Natural killer cell (primary cell): ENCODE measurements at places on chromosomes 7 and 10.

DNA sequence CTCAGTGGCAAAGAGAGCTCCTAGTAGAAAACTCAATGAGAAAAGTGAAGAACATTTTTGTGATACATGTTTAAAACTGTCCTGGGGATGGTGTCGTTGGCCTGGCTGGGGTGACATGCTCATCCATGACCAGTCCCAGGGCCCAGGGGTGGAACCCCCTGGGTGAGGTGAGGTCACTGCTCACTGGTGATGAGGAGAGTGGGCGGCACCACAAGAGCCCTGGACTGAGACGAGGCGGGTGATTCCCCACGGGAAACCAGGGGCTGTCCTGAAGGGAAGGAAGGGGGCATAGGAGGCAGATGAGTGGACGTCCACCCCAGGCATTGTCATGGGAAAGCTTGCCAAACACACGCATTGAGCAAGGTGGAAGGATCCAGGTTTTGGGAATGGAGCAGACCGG is 54.6 kb downstream of the HTR5A start:
- DNase-seq = no peak

DNA sequence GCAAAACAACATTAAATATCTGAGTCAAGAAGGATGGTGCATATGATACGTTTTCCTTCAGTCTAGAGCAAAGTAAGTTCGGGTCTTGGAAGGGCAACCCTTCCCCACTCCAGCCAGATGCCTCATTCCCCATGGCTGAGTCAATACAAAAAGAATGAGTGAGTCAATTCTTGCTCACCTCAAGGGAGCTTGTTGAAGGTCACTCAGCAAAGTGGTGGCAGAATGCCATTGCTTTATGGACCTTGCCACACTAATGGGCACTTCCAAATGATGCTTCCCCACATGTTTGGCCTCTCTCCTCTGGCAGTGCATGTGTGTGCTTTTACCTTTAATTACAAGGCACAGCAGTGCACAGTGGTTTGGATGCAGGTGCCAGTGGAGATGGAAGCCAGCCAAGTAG is 296.5 kb downstream of the SORCS3 start:
- no peak for DNase-seq

GRCh38 chr10:7561216-7561893 is 105.4 kb downstream of the ITIH5 start:
- DNase-seq = no peak

DNA sequence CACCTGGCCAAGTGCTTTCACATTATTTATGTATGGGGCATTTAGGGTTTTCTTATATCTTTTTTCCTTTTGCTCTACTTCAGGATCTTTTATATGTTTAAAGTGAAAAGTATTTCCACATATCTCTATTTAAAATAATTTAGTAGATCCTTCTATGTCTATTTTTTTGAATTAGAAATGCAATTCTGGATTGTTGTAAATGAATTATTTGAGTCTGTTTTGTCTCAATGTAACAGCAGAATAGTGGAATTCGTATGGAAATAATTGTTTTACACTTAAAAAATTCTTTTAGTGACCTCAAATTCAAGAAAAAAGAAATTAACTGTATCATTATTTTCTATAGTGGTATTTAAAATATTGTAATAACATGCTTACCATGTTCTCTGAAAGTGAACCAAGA is 126.5 kb upstream of the HDAC9 start:
- no peak for DNase-seq

DNA sequence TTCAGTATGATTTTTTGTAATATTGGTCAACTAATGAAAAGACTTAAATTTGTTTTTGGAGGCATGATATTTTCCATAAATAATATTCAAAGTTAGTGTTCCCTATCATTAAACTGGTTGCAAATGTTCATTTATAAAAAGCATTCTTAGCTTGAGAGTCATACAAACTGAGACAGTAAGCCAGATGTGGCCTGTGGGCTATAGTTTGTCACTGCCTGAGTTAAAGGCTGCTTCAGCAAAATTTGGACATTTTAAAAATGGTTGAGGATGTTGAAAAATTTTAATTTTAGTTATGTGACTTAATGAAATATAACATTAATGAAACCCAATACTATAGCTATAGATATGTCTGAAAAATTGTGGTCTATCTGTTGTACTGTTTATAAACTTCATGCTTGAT is 180.2 kb upstream of the CACNA2D1 start:
- no peak for DNase-seq

GRCh38 chr10:63365976-63366765 is 99.6 kb downstream of the JMJD1C start:
- DNase-seq = no peak

DNA sequence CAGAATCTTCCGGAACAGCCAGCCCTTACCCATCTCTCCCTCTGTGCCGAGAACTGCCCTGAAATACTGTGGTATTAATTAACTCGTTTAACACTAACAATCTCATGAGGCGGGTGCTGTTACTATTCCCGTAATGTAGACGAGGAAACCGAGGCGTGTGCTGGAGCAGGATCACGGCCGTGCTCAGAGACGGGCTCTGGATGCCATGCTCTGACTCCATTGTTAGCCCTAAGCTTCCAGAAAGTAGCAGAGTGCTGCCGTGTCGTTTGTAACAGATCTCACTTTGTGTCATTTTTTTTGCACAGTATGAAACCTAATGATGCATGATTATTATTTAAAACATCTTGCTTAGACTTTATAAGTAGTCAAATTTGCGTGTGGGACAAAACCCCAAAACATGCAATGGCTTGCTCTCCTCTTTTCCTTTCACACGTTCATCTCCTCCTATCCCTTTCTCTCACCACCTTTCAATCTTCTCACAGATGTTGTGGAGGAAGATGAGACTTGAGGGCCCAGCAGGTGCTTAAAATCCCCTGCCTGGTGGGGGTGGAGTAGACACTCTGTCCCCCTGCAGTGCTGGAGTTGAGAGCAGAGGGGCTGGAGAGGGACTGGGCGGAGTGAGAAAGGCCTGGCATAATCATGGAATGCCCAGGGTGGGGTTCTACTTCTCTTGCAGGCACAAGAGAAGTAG is 482 bp upstream of the ACTR3C start:
- no peak for DNase-seq

DNA sequence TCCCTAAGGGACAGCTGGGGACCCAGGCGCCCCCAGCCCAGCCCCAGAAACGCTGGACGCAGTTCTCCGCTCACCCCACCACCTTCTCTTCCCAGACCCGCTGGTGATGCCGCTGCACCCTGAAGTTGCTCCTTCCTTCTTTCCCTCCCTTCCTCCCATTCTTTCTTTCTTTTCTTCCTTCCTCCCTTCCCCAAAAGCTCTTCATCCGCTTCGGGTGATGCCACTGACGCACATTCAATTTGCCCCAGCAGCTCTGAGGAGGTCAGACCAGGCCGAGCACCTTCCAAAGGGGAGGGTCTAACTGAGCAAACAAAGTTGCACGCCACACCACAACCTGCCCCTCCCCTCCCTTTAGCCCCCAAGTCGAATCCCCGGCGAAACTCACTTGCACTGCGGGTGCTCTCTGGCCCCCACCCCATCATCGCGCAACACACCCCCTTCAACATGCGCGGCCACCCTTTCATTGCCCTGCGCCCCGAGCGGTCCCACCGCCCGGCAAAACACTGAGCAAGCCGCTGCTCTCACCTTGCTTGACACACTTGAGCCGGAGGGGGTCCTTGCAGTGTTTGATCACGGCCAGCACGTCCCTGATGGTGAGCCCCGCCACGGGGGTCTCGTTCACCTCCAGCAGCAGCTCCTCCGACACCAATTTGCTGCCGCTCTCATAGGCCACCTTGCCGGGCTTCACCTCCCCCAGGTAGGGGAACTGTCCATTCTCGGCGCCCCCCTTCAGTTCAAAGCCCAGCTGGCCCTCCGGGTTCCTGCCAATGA is 787 bp downstream of the MAGI2 start:
- no peak for DNase-seq

GRCh38 chr7:134362587-134363483 is 46.1 kb upstream of the SLC35B4 start:
- DNase-seq = no peak

- DNase-seq = peak; percentile 80
Measured at GRCh38 chr7:144812379-144813283, 23.2 kb downstream of the TPK1 start.

DNA sequence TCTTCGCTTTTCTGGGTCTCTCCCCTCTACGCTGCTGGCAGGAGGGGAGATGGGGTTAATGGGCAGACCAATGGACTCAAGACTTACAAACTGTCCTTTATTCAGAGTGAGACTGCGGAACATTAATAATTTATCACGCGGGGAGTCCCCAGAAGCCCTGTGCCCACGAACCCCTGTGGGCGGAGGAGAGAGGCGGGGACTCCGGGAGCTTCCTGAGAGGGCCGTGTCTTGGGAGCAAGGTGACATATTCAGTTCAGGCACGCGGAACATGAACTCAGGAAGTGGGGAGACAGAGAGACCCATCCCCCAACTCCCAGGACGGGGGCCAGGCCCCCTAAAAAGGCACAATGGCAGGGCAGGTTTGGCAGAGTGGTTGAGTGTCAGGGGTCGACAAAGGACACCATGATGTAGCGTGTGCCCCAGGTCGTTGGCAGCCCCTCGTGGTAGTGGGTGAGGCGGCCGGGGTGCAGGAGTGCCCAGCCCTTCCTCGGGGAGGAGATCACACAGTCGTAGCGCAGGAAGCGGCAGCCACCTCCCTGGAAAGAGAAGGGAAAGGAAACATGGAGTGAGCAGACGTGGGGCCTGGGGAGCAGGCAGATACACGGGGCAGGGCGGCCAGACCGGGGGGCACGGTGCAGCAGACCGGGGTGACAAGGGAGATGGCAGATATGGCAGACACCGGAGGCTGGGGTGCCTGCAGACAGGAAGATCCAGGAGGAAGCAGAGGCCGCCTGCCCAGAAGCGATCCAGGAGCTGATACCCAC is 5.2 kb upstream of the MOGAT3 start:
- no peak for DNase-seq
